Stimulated activated CD8-positive, alpha-beta memory T cell treated with anti-CD3 and anti-CD28 coated beads, Interleukin-2, amount 100 ng/mL, for 1 hour (primary cell): ENCODE measurements at places on chromosomes 6 and 20.

- no peak for DNase-seq
These were observed 6.0 kb upstream of the LKAAEAR1 start for GRCh38 chr20:64090165-64090564.

DNA sequence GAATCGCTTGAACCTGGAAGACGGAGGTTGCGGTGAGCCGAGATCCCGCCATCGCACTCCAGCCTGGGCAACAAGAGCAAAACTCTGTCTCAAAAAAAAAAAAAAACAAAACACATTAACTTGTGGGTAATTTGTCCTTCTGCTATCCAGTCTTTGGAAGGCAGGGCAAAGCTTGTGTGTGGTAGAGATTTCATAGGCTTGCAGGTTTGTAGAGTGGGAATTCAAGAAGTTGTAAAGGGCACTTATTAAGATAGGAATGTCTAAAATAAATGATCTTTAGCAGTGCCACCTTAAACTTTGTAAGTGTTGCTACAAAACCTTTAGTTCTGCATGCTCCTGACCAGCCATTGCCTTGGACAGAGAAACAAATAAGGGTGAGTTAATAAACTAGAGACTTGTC, 8.4 kb downstream of the VAPB start:
- no peak for DNase-seq

GRCh38 chr20:478010-478948, 15.9 kb upstream of the TBC1D20 start:
- DNase-seq = no peak

DNA sequence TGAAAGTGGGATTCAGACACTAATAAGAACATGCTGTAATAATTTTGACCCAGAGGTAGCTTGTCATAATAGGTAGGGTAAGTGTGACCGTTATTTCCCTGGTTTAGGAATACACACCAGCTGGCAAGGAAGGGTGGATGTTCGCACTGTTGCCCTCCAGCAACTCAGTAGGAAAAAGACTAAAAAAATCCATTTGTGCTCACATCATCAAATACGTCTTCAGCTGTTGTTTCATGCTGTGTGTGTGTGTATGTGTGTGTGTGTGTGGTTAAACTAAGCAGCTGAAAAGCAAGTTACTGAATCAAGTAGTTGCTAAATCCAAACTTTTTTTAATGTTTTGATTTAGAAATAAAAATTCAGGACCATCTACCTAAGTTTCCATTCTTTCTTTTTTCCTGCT, 218.7 kb downstream of the TRDN start:
- no peak for DNase-seq

- DNase-seq = no peak
These were observed 4.8 kb upstream of the NTSR1 start for GRCh38 chr20:62703853-62704228.

GRCh38 chr6:135233686-135234491, 52.8 kb downstream of the MYB start:
- DNase-seq = no peak

- DNase-seq = no peak
These were observed 16.1 kb upstream of the SERINC3 start for GRCh38 chr20:44537993-44538392.

GRCh38 chr6:155710704-155711103, 255.1 kb upstream of the NOX3 start:
- no peak for DNase-seq

GRCh38 chr6:135182071-135183001, 1.2 kb downstream of the MYB start:
- no peak for DNase-seq

DNA sequence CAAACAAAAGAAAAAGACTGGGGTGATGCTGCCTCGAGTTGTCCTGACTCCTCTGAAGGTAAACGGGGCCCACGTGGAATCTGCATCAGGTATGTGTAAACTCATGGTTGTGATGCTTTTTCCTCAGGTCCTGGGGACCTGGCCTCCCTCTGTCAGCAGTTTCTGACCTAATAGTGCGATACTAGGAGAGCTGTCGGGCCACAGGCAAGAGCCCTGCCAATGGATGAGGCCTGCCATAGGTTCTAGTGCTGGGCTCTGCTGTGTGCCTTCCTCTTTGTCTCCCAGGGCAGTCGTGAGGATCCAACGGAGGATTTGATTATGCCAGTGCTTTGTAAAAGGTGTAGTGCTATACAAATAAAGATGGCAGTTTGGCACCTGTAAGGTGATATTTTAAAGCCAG, 71.2 kb downstream of the ASXL1 start:
- no peak for DNase-seq

- DNase-seq = no peak
These were observed 2.2 kb downstream of the TFAP2A start for GRCh38 chr6:10412461-10413261.

DNA sequence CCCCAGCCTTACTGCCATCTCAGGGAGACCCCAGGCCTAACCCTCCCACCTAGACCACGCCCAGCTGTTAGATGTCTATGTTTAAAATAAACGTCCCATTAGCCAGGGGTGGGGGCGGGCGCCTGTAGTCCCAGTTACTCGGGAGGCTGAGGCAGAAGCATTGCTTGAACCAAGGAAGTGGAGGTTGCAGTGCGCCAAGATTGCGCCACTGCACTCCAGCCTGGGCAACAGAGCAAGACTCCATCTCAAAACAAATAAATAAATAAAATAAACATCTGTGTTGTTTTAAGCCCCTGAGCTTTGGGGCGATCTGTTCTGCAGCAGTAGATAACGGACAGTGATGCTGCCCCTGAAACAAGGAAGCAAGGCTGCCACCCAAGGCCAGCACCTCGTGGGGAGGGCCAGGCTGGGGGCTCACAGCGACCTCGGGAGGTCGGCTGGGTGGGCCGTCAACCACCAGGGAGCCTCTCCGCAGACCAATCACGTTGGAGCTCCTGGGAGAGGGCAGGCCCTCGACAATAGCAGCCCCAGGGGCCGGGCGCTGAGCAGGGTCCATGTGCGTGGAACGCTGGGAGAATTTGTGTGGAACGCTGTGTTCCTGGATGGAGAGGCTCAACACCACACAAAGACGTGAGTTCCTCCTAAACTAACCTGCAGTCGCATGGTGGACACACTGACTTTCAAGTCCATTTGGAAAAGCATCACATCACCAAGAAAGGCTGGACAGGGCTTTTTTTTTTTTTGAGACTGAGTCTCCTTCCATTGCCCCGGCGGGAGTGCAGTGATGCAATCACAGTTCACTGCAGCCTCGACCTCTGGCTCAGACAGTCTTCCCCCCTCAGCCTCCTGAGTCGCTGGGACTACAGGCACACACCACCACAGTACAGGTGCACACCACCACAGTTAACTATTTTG, 1.0 kb upstream of the HELZ2 start:
- DNase-seq = no peak

DNA sequence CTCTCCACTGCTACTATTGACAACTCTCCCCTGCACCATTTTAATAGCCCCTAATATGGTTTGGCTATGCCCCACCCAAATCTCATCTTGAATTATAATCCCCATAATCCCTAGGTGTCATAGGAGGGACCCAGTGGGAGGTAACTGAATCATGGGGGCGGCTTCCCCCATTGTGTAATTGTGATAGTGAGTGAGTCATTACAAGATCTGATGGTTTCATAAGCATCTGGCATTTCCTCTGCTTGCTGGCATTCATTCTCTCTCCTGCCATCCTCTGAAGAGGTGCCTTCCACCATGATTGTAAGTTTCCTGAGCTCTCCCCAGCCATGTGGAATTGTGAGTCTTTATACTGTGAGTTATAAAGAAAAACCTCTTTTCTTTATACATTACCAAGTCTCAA, 74.1 kb upstream of the TCF21 start:
- DNase-seq = no peak

- no peak for DNase-seq
These were observed 21.7 kb downstream of the SMLR1 start for GRCh38 chr6:130848945-130849344.

DNA sequence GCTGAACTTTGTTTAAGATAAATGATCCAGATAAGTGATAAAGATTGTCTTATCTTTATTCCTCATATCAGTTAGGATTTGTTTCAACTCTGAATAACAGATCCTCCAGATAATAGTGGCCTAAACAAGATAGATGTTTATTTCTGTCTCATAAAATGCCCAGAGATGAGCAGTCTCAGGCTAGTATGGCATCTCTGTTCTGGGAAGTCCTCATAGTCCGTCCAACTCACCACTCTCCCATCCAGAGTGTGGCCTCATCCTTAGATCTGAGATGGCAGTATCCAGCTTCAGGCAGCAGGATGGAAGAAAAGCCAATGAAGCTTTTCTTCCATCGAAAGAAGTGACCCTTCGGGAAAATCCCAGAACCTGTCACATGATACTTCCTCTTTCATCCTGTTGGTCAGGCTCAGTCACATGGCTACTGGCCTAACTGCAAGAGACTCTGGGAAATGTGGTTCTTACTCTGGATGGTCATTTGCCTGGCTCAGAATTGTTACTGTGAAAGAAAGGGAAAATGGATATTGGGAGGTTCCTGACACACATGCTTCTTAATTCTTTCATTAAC, 29.4 kb upstream of the TAGAP start:
- DNase-seq = no peak

GRCh38 chr20:29123861-29124260, 2133.6 kb upstream of the DEFB115 start:
- DNase-seq = no peak

DNA sequence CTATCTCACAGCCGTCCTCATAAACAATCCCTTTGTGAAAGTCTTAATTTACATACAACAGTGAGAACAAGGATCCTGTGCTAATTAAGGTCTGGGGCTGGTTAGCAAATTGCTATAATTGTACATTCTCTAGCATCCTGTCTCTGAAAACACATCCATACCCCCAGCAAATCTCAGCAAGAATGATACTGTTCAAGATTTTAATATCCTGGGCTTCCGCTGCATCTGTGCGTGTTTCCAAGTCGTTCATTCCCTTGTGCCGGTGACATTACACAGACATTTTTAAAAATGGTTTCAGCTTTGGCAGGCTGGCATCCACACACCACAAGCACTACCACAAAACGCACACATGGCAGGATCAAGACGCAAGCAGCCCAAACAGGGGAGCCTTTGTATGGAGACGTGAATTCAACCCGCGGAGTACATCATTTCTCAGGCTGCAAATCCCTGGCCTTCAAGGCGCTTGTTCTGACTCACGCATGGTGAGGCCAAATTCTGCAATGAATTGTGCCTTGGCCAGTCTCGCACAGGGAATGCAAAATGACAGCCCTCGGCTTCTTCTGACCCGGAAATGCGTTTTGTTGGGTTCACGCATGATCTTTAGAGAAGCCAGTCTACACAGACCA, 20.3 kb downstream of the ZMYND8 start:
- DNase-seq = no peak

DNA sequence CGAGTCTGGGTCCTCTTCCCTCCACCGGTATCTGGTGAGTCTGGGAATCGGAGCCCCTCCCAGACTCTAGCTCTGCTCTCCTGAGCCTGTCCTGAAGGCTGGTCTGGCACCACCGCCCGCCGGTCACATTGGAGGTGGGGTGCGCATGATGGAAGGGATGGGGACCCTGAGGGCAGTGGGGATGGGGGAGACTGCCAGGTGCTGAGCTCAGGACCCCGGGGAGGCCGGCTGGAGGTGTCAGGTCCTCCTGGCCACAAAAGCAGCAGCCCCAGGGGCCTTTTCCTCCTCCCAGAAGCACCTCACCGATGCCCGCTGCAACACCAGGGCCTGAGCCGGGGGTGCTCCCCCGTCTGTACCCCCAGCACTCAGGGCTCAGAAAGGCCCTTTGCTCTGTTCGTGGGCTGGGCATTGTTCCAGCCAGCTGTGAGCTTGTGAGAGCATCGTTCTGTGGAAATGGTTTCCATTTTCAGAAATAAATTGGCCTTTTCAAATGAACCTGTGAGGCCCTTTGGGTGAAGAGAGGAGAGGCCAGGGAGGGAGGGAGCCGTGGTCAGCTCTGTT, 2.5 kb upstream of the NPBWR2 start:
- DNase-seq = no peak

GRCh38 chr6:131910219-131910589, 41.0 kb downstream of the CCN2 start:
- no peak for DNase-seq

GRCh38 chr6:91976797-91977196, 1389.9 kb upstream of the MAP3K7 start:
- DNase-seq = no peak

DNA sequence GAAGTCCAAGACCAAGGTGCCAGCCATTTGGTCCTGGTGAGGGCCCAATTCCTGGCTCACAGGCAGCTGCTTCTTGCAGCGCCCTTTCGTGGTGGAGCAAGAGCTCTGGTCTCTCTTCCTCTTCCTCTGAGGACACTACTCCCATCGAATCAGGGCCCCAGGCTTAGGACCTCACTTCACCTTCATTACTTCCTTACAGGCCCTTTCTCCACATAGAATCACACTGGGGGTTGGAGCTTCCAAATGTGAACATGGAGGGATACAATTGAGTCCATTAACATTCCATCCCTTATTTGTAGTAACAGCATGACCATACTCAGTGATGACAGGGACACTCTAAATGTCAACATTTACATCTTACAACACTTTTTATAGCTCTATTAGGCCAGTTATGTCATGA, 2.3 kb downstream of the RAMACL start:
- DNase-seq = no peak

- no peak for DNase-seq
These were observed 4.3 kb upstream of the PSORS1C2 start for GRCh38 chr6:31143148-31143547.

DNA sequence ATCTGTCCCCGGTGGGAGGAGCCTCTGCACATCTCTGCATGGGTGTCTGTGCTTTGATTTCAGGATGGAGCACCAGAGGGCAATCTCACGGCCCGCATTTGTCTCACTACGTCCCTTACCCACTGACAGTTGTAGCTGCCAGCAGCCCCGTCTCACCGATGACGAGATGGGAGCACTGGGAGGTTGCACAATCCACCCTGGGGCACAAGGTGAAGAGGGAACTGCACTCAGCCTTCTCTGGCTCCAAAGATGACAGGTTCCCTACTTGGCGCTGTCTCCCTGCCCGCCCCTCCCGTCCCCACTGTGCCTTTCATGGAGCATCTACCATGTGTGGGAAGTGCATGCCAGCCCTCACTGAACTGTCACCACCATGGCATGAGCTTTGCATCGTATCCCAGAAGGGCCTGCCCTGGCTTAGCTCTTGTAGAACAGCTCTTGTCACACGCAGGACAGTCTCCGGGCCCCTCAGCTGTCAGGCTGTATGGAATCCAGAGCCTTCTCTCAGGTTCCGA, 99.9 kb upstream of the PMEPA1 start:
- no peak for DNase-seq

GRCh38 chr6:36743032-36743431, 45.4 kb downstream of the RAB44 start:
- no peak for DNase-seq

GRCh38 chr6:167098825-167099225, 24.1 kb upstream of the CCR6 start:
- DNase-seq = no peak

DNA sequence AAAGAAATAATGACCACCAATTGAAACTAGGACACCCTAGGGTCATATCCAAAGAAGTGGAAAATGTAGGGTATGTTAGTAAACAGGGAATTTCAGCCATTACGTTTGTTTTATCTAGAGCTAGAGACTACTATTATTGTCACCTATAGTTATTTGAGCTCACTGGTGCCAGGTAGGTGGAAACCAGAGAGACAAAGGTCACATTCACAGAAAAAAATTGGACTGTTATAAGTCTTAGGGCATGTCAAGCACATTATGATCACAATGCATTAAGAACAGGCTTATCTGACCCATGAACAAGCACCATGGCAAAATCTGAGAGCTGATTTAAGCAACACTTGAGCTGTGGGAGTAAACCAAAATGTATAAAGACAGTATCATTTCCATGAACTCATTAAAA, 530.1 kb upstream of the CITED2 start:
- no peak for DNase-seq
